Activated CD4-positive, alpha-beta T cell treated with anti-CD3 and anti-CD28 coated beads, Interleukin-2, amount 50 U/mL, for 4 hours (primary cell): ENCODE measurements at places on chromosomes 12 and 14.

DNA sequence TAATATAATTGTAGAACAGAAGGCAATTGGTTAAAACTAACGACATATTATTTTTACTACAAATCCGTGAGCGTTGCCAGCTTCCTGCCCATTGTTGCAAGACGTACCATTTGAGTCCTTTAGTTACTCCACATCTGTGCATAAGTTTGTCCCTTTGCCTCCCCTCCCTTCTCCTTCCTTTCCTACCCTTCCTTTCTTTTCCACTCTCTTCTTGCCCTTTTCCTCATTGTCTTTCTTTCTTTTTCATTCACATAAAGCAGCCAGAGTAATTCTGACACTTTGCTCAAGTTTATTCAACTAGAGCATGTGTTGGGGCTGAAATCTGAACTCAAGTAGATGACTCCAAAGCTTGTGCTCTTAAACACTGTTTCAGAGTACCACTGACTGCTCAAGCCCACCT is 239.1 kb downstream of the FOXG1 start:
- no peak for DNase-seq

DNA sequence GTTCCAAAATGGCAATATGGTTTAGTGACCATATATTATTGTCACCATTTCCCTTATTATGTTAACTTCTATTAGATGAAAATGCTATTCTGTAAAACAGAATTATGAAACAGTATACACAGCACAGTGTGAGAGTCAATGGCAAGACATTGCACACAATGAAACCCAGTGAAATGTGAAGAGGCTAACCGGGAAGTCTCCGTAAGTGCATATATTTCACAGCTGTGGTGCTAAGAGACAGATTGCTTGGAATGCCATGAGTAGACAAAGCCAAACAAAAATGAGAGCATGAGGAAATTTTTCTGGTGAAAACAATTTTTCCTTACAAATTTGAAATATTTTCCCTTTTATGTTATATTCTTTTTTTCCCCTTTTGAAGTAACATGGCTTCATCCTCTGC is 49.4 kb downstream of the DYRK2 start:
- no peak for DNase-seq

DNA sequence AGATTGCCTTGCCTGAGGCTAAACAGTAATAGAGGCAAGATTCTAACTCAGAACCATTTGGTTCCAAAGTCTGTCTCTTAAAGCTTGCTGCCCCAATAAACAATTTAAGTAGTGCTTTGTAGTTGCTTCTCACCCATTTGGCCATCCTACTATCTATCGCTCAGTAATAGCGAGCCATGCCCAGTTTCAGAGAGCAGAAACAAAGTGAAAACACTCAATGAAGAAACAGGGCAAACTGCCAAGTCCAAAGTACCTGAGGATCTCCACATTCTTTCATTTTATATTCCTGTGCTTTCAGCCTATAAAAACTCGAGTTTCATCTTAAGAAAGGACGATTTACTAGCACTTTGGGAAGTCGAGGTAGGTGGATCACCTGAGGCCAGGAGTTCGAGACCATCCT is 103.3 kb upstream of the BBS10 start:
- no peak for DNase-seq

GRCh38 chr14:37597914-37598746 is 2.7 kb downstream of the TTC6 start:
- DNase-seq: no peak

- no peak for DNase-seq
Observed at GRCh38 chr12:89085421-89085820, 266.9 kb downstream of the DUSP6 start.

DNA sequence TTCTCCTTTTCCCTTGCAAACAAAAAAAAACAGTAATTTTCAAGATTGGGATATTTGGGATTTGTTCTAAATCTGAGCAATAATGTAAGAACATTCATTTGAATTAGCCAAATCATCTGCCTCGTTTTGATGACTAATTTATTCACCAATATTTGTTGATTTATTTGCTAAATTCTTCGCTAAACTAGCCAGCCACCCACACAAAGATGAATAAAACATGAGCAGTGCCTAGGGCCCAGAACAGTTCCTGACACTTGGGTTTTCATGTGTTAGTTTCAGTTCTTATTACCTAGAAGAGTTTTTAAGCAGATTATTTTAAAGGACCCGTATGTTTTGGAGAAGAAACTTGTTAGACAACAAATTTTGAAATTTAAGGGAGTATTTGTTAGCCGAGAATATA is 1.4 kb downstream of the ETNK1 start:
- peak; percentile 23 for DNase-seq

DNA sequence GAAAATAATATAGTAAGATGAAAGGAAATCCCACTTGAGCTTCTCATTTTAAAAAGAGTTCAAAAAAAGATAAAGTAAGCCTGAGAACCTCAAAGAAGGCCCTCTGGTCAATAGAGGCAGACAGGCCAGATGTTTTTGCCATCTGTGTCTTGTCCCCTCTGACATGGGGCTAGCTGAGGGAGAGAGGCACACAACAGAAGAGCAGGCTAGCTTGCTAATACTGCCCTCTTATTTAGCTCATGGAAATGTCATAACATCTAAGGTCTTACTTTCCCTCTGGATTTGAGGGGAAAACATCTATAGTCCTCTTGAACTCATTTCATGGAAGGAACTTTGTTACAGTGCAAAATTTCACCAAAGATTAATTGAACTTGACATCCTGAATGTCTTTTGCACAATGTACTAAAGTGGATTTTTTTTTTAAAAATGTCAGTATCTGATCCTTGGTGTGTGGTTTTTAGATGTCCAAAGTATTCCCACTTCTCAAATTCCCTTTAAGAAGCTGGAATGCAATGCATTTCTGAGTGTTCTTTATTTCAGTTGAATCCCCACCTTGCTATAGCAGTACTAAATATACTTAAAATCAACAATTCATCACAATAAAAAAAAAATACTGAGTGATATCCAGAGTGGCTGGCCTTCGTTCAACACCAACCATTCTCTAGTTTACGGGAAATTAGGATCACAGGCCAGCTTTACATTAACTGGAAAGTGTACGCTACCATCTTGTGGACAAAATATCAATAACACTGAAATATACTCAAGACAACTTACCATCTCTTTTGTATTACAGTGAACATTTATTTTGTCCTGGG is 176.7 kb downstream of the PAH start:
- DNase-seq: no peak

DNA sequence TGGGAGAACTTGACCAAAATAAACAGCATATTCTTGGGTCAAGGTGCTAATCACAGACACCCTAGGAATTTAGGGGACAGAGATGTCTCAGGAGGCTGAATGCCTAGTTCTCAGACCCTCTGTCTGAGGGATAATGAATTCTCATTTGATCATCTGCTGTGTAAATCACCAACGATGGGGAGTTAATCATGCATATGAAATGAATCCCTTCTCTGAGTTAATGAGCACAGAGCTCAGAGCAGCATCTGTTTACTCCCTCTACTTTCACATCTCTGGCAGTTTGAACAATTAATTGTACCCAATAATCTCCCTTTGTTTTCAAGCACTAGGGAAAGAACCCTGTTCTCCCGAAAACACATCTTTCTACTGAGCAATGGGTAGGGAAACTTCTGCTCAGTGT is 129.4 kb upstream of the SRRM4 start:
- no peak for DNase-seq

DNA sequence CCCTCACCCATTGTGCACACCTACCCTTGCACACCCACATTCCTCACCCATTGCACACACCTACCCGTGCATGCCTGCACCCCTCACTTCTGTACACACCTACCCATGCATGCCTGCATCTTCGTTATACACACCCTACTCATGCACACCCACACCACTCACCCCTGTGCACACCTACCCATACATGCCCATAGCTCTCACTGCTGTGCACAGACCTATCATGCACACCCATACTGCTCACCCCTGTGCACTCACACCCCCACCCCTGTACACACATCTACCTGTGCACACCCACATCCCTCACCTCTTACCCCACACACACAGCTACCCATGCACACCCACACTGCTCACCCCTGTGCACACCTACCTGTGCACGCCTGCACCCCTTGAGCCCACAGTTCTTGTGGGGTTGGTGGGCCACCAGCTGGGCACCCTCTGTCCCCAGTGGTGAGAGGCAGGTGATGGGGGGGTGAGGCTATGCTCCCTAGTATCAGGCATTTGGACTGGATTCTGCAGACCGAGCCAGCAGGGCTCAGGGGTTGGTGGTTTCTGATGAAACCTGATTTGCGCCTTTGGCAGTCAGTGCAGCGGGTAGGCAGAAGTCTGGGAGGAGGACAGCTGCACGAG is 15.6 kb downstream of the CEP170B start:
- DNase-seq: no peak

- DNase-seq: no peak
Observed at GRCh38 chr12:92702754-92703679, at the start of gene PLEKHG7. PLEKHG7 (plus strand) TSS chr12:92702989; CDS start chr12:92706632, 3,643 bp downstream.

GRCh38 chr14:97851428-97851995 is 1054.3 kb downstream of the VRK1 start:
- no peak for DNase-seq

DNA sequence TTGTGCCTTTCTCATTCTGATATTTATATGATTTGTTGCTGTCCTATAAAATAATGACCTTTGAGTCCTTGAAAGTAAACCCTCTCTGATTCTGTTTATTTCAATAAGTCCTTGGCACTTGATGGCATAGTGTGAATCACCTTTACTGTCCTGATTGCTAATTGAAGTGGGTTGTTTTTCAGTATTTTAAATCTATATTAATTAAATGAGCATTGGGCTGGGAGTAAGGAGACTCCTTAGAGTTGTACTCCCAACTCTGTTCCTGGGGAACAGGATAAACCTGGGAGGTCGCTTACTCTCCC is 235.7 kb downstream of the EGLN3 start:
- DNase-seq: no peak

DNA sequence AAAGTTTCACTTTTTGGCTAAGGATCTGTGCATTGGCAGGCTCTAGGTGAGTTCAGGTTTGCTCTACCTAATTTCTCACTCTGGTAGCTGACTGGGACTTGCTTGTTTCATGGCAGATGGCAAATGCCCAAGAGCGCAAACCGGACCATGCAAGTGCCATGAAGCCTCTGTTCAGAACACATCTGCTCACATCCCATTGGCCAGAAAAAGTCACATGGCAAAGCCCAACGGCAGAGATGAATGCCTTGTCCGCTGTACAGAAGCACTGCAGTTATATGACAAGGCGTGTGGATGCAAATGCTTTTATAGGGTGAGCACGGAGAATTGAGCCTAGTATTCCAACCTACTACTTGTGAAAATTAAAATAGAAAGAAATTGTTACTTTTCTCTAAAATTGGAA is 202.2 kb upstream of the HMGA2 start:
- no peak for DNase-seq

- DNase-seq: no peak
Observed at GRCh38 chr12:105398930-105399329, 68.4 kb downstream of the C12orf75 start.

- DNase-seq: no peak
Observed at GRCh38 chr12:116977465-116978380, 67.0 kb downstream of the FBXW8 start.

- DNase-seq: no peak
Observed at GRCh38 chr12:5492562-5492961, 60.7 kb downstream of the NTF3 start.

DNA sequence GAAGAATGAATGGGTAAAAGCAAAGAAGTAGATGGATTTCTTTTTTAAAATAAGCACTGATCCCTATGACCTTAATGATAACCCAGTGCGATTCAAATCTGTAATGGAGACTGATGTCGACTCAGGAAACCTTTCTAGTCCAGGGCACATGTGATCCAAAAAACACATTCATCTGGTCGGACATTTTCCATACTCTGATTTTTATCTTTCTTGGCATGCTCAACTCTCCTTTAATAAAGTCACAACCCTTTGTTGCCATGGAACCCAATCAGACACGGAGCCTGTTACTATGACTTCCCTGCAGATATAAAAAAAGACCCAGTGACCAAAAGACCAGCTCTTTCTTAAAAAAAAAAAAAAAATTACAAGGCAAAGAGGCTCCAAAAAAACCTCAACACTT is 27.9 kb downstream of the TMCC3 start:
- DNase-seq: no peak

- no peak for DNase-seq
Observed at GRCh38 chr12:90816353-90817089, 138.5 kb downstream of the CCER1 start.

- DNase-seq: no peak
Observed at GRCh38 chr12:50132505-50133135, 20.6 kb downstream of the COX14 start.

- DNase-seq: no peak
Observed at GRCh38 chr14:55062517-55063351, 11.3 kb downstream of the MAPK1IP1L start.

DNA sequence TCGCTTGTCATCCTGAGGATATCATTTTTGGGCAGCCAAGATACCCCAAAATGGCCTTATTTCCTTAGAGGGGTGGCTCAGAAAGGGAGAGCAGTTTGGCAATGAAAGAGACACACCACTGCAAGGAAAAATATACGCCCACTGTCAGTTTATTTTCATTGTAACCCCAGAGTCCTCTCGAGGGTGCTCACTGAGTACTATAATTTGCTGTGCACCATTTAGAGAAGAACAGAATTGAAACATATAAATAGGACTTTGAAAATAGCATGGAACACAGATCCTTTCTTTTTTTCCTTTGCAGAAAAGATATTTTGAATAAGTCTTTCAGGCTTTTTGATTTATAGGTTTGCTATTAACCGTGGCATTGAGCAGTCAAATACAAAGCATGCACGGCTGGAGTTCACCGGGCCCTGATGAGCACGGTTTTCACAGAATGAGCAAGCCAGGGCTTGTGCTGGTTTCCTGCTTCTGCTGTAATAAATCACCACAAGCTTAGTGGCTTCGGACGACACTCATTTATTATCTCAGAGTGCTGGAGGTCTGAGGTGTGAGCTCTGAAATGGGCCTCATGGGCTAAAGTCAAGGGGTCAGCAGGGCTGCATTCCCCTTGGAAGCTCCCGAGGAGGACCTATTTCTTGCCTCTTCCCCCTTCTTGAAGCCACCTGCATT is 152.3 kb downstream of the ZNF664 start:
- no peak for DNase-seq

- no peak for DNase-seq
Observed at GRCh38 chr12:46483572-46484395, 111.2 kb upstream of the SLC38A2 start.

DNA sequence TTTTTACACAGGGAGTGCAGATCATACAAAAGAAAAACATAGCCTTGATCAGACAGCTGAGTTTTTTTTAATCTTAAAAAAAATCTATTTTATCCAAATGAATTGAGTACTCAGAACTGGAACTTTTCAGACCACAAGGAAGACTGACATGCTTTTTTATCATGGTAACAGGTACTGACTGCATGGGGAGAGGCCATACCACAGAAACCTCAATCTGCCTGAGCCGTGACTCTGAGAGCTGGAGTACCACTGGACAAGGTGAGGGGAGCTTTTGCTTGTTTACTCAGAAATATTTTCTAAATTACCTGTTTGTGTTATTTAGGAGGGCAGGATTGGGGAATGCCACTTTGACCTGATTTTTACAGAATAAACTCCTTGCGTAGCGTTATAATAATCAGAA is 143.9 kb downstream of the ALX1 start:
- no peak for DNase-seq
